ENCODE measurements at places on chromosomes 2 and 18.

DNA sequence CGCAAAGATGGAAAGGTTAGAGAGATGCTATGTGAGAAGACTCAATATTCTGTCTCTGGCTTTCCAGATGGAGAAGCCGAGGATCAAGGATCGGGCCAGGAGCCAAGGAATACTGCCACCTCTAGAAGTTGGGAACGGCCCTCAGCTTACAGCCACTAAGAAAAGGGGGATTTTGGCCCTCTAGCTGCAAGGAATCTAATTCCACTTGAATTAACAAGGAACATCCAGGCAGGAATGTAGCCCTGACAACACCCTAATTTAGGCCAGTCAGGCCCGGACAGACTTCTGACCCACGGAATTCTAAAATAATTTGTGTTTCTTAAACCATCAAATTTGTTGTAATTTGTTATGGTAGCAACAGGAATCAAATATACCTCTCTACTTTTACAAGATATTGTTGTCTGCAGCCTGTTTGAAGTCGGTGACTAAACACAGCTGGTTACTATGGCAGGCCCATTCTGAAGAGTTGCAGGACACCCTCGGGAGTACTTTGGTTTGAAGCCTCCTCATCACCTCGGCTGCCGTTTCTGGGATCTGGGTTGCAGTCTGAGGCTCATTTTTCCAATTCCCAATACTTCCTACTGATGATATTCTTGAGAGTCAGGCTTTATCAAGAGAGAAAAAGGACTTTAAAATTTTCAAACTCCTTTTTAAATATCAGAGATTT is 1131.2 kb downstream of the TSN start:
- no peak for DNase-seq

GRCh38 chr18:76569644-76570419 is 74.8 kb upstream of the ZNF516 start:
- DNase-seq: no peak

DNA sequence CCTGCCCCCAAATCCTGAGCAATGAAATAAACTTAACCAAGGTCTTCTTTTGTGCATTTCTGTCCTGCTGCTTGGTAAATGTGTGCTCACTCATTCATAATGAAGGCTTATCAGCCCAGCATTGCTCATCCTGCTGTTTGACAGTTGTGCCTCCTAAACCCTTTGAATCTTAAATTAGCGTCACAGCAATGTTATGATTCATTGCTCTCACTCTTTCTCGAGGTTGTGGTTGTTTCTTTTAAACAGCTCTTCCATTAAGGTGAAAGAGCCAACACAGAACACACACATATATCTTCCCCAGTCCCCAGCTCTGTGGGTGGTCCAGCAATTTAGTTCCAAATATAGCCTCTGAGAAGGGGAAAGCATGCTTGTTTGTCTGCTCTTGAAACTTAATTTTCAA is 84.0 kb downstream of the EVA1A start:
- no peak for DNase-seq

GRCh38 chr18:474416-474815 is 26.1 kb downstream of the COLEC12 start:
- no peak for DNase-seq

- no peak for DNase-seq
Measured at GRCh38 chr2:71659868-71660518, 206.6 kb downstream of the DYSF start.

DNA sequence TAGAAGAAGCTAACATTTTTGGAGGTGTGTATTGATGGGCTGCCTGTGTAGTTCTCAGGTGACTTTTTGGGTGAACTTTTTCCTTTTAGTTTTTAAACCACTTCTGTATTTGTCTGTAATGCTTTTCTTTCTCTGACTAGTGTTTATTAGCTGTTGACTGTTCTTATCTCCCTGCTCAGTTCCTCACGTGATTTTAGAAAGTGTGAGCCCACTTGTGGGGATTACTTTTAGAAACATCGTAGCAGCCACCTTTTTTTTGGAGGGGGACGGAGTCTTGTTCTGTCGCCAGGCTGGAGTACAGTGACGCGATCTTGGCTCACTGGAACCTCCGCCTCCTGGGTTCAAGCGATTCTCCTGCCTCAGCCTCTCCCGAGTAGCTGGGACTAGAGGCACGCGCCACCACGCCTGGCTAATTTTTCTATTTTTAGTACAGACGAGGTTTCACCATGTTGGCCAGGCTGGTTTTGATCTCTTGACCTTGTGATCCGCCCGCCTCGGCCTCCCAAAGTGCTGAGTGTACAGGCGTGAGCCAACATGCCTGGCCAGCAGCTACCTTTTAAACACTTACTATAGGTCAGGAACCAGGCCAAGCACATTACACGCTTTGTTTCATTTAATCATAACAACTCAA is 9.2 kb upstream of the CDKL4 start:
- no peak for DNase-seq

DNA sequence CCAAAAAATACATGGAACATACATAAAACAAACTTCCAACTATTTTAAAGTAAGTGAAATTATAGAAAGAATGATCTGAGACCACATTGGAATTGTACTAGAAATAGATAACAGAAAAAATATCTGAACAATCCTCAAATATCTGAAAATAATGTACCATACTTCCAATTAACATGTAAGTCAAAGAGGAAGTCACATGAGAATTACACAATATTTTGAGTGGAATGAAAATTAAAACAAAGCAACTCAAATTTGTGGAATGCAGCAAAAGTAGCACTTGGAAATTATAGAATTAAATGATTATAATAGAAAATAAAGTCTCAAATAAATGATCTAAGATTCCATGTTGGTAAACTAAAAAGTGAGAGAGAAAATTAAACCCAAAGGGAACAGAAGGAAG is 38.3 kb upstream of the CTIF start:
- no peak for DNase-seq
